ENCODE measurements at places on chromosomes 3 and 15.

DNA sequence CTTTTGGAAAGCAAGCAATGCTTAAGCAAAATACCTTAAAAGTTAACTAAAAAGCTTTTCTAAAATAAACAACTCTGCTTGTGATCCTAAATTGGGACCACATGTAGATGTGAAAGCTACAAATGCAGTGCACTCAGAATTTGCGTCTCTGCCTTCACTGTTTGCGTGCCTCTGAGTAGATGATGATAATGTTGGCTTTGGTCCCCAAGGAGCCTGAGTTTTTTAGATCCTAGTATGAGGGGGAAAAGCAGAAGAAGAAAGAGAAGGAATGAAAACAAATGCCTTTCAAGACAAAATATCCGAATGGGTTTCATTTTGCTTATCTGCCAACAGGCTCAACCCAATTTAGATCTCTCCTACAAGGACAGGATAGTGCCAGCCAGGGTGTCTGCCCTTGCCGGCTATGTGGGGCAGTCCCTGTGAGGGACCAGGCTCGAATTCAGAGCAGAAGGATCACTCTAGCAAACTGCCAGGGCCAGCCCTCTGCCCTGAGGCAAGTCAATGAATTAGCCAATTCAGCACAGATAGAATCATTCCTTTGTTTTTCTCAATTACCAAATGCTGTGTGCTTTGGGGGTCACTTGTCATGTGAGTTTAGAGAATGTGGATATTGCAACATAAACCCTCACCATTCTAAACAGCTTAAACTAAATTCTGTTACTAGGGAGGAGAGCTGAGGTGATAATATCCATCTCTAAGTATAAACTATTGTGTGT is 28.5 kb downstream of the SCG5 start:
- DNase-seq = no peak

- DNase-seq = no peak
These were observed 21.8 kb upstream of the KCNMB2 start for GRCh38 chr3:178514401-178514800.

DNA sequence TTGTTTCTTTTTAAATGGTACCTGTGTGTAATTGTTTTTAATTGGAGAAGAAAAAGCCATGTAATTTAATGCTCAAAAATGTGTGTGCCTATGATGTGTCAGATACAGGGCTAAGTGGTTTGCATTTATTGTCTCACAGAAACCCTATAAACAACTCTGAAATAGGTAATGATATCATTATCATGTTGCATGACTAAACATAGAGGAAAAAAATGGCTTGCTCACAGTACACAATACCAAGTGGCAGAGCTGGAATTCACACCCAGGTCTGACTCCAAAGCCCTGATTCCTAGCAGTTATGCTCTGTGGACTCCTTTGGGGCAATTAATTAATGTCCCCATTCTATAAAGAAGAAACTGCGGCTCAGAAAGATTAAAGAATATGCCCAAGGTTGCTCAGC is 237.4 kb upstream of the TRIM42 start:
- no peak for DNase-seq

DNA sequence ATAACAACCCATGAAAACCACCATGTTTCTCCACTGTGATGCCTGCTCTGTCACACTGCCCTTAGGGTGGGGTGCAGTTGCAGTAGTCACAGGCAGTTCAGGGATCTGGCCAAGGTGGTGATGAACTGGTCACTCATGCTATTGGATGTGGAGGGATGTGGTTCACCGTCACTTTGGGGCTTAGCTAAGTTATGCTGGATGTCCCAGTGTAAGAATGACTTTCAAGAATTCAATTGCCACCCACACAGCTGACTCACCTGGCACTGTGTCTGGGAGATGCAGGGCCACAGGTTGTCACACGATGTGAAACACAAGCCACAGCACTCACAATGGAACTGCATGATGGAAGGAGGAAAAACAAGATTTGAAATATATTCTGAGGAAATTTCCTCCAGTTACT is 146.1 kb upstream of the CTNNB1 start:
- DNase-seq = no peak

DNA sequence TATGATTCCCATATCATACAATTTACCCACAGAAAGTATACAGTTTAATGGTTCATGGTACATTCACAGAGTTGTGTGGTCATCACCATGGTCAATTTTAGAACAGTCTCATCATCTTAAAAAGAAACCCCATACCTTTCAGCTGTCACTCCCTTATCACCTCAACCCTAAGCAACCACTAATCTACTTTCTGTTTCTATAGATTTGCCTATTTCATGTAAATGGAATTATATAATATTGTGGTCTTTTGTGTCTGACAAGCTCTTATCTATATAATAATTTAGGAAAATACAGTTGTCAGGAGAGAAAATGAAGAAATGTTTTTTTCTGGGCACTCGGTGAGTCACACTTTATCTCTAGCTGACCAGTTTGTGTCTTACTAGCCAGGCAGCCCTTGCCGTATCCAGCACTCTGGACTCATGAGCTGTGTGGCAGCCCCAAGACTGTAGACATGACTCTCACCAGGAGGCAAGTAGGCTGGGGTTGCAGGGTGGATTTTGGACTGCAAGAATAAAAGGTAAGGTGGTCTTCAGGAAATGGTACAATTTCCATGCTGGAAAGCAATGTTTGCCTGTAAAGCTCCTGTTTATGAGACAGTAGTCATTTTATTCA is 234.6 kb downstream of the THRB start:
- no peak for DNase-seq

GRCh38 chr15:98787936-98788757 is 139.8 kb downstream of the IGF1R start:
- no peak for DNase-seq

GRCh38 chr3:187967993-187968392 is 186.0 kb upstream of the LPP start:
- no peak for DNase-seq

DNA sequence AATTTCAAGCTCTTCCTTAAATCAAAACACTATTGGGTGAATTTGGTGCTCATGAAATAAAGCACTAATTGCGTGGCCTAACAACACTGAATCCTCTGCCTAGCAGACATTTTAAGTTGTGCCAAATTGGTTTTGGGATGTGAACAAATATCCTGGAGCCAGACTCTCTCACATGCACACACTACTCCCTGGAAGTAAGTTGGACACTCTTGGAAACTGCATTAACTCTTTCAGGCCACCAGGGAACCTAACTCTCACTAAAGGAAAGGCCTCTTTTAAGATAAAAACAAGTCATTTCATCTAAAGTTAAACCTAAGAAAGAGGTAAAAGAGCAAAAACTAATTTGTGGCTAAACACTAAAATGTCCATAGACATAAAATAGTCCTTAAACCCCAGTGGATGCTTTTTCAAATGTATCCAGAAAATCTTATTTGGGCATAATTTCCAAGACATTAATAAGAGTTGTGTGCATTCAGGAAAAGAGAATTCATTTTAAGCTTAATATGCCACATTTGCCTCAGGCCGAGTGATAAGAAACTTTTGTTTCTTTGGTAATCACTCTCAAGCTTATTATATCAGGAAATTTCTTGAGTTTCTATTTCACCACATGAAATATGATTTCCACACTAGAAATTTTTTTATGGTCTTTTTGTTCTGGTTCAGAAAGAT is 61.8 kb downstream of the ZBTB20 start:
- no peak for DNase-seq

DNA sequence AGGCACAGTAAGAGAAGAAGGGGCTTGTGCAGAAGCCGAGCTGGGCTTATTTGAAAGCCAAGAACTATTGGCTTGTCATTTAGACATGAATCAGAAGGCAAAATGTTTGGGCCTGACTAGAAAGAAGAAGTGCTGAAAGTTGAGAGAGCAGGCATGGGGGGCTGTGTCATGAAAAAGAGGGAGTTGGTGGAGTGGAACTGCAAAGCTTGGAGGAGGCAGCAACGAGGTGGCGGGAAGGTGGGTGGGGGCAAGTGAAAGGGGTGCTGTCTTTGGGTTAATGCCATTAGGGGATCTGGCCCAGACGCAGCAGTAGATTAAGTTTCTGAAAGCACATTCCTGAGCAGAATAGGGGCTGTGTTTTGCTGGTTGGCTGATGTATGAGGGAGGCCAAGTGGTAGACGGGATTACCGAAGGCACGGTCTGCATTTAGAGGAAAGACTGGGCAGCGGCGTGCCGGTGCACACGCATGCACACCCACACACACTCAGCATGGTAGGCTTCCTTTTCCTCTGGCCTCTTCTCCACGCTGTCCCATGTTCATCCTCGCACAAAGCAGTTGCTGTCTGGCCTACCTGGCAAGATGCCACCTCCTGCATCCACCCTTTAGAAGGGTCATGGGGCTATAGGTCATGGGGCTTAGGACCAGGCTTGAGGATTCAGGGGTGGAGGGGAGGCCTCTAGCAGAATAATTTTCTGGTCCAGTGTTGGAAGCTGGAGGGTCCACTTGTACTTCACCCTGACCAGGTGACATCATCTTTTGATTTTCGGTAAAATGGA is 43.0 kb downstream of the BOC start:
- no peak for DNase-seq

- DNase-seq = peak; percentile 63
These were observed 63.7 kb downstream of the DCLK3 start for GRCh38 chr3:36700537-36701248.

DNA sequence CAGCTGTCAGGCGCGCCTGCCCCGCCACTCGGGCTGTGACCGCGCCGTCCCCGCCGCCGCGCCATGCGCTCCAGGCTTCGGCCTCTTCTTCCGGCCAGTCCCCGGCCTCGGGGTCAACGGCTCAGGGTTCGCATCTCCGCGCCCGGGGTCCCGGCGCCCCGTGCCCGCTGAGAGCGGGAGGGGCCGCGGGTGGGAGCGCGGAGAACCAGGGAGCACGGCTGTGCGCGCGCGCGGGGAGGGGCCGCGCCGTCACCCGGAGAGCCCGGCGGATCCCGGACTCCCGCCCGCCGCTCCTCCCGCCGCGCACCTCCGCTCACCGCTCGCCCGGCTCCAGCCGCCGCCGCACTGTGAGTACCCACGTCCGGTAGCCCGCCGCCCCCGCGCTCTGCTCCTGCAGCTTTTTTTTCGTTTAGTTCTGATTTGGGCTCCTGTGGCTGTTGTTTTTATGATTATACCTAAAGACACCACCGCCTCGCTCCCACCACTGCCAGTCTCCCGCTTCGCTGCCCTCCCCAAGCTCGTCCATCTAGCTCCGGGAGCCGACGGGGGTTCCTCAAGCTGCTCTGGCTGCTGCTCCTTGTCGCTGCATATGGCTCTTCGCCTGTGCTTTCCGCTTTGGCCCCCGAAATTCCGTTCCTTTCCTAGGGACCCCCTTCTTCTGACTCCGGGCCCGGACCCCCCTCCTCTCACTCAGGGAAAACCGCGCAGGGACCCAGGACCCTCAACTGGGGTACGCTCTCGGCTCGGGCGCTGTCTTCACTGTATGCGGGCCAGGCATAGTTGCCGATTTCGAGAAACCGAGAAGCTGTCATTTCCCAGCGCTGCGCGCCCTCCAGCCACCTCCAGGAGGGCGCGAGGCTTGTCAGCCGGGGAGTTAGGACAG is 1.8 kb upstream of the SKOR1 start:
- no peak for DNase-seq

GRCh38 chr15:69628256-69629093 is 175.9 kb downstream of the RPLP1 start:
- no peak for DNase-seq

DNA sequence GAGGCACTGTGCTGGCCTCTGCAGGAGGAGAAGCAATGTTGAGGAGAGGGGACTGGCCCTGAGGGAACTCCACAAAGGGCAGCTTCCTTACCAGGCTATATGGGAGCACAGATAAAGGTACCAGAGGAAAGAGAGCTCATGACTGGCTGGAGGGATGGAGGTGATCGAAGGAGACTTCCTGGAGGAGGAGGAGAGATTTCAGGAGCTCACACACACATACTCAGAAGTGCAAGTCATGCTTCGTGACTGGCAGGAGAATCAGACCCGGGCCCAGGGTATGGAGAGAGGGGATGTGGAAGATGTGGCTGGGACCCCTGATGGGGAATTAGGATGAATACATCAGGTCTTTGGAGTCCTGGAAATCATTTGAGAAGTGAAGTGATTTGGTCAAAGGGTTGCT is 85.4 kb downstream of the ABHD5 start:
- DNase-seq = no peak

- DNase-seq = no peak
These were observed 4.9 kb upstream of the FAM131A start for GRCh38 chr3:184332370-184333090.

DNA sequence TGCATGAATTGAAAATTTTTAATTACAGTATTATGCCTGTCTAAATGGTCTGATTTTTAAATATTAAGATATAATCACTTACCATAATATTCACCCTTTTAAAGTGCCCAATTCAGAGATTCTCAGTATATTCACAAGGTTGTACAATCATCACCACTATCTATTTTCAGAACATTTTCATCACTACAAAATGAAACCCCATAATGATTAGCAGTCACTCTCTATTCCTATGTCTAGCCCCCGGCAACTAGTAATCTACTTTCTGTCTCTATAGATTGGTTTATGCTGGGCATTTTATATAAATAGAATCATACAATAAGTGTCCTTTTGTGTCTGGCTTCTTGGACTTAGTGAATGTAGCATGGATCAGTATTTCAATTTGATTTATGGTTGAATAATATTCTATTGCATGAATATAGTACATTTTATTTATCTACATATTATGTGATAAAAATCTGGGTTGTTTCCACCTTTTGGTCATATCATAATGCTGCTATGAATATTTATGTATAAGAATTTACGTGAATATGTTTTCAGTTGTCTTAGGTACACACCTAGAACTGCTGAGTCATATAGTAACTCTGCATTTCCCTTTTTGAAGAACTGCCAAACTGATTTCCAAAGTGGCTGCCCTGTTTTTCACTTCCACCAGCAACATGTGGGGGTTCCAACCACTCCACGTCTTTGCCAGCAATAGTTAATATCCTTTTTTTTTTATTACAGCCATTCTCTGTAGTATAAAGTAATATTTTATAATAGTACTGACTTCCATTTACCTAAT is 485.7 kb upstream of the ZNF385D start:
- no peak for DNase-seq

GRCh38 chr3:12313519-12313918 is 24.6 kb downstream of the PPARG start:
- no peak for DNase-seq

GRCh38 chr3:120177151-120177550 is 82.9 kb upstream of the GSK3B start:
- peak; percentile 82 for DNase-seq

DNA sequence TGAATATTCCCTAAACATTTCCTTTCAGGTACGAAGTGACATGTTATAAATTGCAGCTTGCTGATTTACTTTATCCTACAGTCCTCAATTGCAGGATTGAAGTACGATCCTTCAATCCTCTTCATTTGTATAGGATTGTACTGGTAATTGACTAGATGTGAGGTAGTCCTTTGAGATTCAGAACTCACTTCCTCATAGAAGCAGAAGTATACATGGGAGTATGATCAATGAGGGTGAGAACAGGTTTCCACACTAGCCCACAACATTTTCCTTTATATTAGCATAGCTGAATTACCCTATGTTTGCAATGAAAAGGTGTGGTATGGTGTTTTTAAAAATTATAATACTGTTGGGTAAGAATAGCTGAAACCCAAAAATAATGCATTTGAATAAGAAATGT is 160.0 kb upstream of the UMPS start:
- no peak for DNase-seq

- no peak for DNase-seq
These were observed 116.6 kb upstream of the PRR20G start for GRCh38 chr3:127404221-127405009.

- no peak for DNase-seq
These were observed 51.2 kb downstream of the CHAC1 start for GRCh38 chr15:41004490-41004889.

GRCh38 chr3:31145062-31145461 is 250.6 kb upstream of the GADL1 start:
- DNase-seq = no peak

- no peak for DNase-seq
These were observed 450.4 kb upstream of the NR2F2 start for GRCh38 chr15:95880031-95880570.
